ENCODE measurements at places on chromosomes 5 and 9.

DNA sequence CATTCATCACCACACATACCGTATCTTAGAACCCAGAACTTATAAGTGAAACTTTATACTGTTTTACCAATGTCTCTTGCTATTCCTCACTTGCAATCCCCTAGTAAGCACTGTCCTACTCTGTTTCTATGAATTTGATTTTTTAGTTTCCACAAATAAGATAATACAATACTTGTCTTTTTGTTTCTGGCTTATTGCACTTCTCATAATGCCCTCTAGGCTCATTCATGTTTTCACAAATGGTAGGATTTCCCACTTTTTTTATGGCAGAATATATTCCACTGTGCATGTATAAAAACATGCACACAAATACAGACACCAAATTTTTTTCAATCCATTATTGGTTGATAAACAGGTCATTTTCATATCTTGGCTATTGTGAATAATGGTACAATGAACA, 1742.3 kb upstream of the NUDT12 start:
- DNase-seq, result no peak

DNA sequence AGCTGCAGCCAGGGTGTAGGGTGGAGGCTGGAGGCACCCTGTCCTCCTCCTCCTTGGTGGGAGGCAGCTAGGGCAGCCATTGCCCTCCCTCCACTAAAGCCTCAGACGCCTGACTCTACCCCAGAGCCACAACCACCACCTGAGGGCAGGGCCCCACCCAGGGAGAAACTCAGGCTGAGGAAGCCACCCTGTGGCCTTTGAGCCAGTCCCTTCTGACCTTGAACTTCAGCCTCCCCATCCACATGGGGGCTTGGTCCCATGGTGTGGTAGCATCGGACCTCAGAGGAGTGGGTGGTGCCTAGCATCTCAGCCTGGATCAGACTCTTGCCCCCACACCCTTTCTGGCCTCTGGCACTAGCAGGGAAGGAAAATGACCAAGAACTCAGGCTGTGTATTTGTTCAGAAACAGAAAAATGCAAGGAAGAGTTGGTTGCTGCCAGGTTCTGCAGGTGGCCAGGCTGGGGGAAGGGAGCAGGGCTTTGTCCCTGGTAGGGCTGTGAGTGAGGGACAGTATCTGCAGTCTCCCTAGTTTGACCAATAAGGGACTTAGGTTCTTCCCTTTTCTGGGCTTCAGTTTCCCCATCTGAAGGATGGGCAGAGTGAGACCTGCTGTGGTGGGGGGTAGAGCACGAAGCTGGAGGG, 3.2 kb downstream of the DAB2IP start:
- no peak for DNase-seq

GRCh38 chr5:149940077-149940574, 4.5 kb downstream of the PDE6A start:
- peak; percentile 77 for DNase-seq

- no peak for DNase-seq
These were observed 19.8 kb downstream of the SLC22A4 start for GRCh38 chr5:132313961-132314432.

DNA sequence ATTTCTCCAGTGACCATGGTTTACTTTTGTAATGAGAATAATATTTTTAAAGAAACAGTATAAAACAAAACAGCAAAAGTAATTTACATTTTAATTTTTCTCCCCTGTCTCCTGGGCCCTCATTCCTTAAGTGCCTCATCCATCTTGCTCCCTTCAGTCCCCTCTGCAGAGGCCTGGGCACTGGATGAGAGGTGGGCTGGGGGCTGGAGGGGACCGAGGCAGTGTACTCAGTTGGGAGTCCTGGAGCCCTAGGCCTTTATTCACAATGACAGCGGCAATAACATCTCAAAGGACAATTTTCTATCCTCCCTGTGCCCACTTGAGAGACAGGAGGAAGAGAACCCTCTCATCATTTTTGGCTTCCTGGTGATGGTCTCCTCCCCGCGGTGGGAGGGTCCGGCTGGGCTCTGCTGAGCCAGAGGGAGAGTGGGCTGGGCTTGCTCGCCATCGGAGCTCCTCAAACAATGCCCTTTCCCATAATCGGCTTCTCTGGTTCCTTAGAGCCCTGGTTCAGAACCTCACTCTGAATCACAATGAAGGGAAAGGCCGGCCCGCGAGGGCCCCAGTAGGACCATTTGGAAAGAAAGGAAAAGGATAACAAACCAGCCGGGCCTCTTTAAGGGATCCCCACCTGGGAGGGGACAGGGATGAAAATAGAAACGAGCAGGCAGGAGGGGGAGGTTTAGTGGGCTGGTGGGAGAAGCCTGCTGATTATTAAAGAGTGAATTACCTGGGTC, 9.7 kb upstream of the SMIM32 start:
- DNase-seq, result no peak

DNA sequence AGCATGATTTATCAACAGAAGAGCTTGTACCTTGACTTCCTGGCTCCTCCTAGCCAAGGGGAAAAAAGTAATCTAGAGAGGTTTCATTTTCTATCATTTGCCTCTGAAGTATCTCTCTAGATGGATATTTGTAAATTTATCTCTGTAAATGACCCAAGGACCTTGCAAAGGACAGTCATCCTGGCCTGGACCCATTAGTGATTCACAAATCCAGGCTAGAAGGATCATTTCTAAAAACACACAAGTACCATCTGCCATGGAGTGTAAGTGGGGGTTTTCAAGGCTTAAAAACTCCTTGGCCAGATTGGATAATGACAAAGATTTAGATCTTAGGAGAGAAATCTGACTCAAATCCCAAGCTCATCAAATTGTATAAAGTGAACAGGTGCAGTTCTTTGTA, 8.1 kb downstream of the TTC23L start:
- no peak for DNase-seq

GRCh38 chr5:34576891-34577666, 79.0 kb upstream of the RAI14 start:
- DNase-seq, result no peak

DNA sequence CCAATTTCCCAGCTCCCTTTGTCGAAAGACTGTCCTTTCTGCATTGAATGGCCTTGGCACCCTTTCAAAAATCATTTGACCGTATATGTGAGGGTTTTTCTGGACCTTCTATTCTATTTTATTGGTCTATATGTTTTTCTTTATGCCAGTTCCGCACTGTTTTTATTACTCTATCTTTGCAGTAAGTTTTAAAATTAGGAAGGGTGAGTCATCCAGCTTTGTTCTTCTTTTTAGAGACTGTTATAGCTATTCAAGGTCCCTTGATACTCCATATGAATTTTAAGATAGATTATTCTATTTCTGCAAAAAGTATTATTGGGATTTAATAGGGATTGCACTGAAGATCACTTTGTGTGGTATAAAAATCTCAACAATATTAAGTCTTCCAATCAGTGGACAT, 44.2 kb upstream of the STARD4 start:
- peak; percentile 58 for DNase-seq

DNA sequence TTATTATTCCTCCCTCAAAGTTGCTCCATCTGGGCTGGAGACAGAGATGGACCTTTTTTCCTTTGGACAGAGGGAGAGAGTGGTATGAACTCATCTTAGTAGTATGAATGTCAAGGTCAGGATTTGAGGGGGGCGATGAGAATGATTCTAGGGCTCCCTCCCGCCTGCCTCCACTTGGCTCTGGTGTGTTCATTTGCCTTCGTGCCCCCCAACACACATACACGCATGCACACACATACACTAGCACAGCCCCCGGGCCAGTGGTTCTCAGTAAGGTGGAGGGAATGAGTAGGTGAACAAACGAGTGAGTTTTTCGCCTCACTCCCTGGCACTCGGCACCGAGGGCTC, 44.5 kb downstream of the ERGIC1 start:
- DNase-seq, result no peak

GRCh38 chr9:22141908-22142307, 132.8 kb upstream of the CDKN2B start:
- DNase-seq, result no peak

DNA sequence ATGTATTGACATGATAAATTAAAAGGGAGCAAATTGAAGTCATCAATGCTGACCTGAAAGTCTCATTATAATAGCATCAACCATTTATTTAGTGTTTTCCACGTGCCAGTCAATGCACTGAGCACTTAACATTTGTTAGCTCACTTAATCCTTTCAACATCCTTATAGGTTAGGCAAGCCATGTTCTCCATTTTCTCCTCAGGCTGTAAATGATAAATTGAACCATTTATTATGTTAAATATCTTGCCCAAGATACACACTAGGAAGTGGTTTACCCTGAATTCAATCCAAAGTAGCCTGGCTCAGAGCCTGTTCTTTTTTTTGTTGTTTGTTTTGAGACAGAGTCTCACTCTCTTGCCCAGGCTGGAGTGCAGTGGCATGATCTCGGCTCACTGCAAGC, 25.0 kb upstream of the SNX2 start:
- DNase-seq, result no peak

- DNase-seq, result no peak
These were observed 260.3 kb upstream of the SEMA6A start for GRCh38 chr5:116834796-116835515.

DNA sequence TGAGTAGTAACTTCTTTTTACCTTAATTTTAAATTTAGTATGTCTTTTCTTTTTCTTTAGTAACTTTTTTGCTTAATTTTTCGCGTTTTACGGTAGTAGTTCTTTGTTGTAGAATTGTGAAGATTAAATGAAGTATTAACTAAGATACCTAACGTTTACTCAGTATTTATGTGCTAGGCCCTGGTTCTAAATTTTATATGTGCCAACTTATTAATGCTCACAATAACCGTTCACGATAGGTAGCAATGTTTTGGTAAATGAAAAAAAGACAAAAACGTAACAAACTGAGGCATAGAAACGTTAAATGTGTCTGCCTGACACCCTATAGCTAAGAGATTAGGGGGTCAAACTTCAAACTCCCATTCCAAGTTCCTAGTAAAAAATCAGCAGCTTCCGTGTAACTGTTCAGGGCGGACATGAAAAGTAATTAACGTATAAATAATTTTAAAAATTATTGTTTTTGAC, 1.2 kb downstream of the MRPS30 start:
- no peak for DNase-seq

DNA sequence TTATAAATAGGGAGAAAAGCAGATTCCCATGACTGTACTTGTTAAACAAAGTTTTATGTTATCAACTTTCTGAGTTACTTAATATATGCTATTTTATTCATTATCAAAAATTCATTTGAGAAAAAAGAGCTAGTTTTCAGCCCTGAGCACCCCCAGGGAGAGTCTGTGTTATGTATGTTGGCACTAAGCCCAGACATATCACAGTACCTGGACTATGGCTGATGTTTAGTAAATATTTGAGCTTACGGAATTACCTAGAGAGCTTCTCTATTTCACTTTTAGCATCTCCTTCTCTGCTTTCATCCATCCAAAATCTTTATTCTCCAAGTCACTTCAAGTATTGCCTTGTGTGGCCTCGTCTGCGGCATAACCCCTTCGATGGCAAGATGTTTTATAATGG, 225.9 kb upstream of the PCSK5 start:
- DNase-seq, result no peak

DNA sequence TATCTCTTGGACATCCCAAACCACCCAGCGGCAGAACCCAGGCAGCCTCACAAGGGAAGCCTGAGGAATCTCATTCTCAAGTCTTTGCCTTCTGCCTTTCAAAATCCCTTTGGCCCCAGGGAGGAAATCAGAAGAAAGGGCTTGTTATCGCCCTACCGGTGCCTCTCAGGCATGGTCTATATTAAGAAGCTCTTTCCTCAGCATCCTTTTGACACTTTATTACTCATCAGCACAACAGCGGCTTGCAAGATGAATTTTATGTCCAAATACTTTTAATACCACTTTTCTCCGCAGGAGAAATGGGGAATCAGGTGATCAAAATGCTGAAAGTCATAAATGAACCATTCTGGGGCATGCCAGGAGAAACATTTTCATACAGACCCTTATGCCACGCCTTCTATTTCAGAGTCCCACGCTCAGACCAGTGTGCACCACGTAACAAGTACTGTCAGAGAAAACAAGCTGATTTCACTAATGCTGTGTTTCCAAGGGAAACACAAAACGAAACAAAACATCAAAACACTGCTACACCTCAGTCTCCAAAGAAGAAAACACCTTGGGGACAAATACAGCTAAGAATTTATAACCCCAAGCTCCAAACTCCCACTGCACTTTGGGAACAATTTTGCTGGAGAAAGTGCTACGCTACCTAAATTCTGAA, 30.0 kb downstream of the RAPGEF1 start:
- peak; percentile 72 for DNase-seq

DNA sequence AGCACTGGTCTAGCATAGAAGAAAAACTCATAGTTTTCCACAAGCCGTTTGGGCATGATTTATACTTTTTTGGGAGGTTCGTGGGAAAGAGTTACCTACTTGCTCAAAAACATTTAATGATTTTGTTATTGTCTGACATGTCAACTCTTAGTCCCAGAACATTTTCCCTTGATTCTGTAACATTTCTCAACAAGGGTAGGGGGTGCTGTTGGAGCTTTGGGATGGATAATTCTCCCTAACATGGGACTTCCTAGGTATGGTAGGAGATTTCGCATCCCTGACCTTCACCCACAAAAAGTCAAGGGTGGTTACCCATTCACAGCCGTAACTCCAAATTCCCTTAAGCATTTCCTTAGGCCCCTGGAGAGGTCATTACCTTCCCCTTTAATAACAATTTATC, 378.0 kb downstream of the YTHDC2 start:
- DNase-seq, result no peak

GRCh38 chr5:147520450-147520849, 10.6 kb upstream of the DPYSL3 start:
- DNase-seq, result no peak

- DNase-seq, result no peak
These were observed 253.4 kb upstream of the CDH18 start for GRCh38 chr5:20241351-20241750.

DNA sequence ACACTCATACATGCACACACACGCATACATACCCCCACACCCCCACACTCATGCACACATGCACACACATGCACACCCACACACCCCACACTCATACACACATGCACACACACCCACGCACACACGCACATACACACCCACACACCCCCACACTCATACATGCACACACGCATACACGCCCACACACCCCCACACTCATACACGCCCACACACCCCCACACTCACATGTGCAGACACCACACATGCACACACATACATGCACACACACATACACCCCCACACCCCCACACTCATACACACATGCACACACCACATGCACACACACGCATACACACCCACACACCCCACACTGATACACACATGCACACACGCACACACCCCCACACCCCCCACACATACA, 118.3 kb downstream of the COL5A1 start:
- DNase-seq, result no peak

DNA sequence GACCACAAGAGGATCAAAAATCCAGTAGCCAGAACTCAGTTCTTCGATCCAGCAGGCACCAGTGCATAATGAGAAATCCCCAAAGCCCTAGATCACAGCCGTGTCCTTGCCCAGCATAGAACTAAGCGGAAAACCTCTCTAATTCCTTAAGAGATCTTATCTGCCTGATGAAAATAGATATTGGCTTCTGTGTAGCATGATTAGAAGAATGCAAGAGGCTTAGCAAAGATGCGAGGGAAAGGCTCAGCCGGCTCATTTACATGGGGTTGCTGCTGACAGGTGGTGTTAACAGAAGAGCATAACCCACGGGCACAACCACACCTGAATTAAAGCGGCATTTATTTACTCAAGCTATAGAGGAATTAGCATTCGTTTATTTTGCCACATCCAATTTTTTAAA, 400.0 kb upstream of the ADAMTS16 start:
- DNase-seq, result no peak
